ENCODE measurements at places on chromosomes 12 and 14. TPM values are rescaled to one million over a fixed set of nuclear protein-coding genes. Genes with fewer than 3 reads are reported as not detected.

The KRT77 gene
- total RNA-seq: not detected

The TAS2R31 gene
- total RNA-seq: 3.5 TPM

The MUCL1 gene
- total RNA-seq: not detected

The ST8SIA1 gene
- total RNA-seq: 0.53 TPM

The ACVRL1 gene
- total RNA-seq: 46.9 TPM

The SERPINA4 gene
- total RNA-seq: 0.26 TPM

- H3K36me3 ChIP-seq: no peaks in the 10 kb centered on the region
- no peaks in the 10 kb centered on the region for H3K27me3 ChIP-seq
- H3K4me3 ChIP-seq: no peak overlapping the region
- no peak overlapping the region for H3K27ac ChIP-seq
These were observed 123.9 kb downstream of the BRMS1L start for GRCh38 chr14:35949920-35950513.

DNA sequence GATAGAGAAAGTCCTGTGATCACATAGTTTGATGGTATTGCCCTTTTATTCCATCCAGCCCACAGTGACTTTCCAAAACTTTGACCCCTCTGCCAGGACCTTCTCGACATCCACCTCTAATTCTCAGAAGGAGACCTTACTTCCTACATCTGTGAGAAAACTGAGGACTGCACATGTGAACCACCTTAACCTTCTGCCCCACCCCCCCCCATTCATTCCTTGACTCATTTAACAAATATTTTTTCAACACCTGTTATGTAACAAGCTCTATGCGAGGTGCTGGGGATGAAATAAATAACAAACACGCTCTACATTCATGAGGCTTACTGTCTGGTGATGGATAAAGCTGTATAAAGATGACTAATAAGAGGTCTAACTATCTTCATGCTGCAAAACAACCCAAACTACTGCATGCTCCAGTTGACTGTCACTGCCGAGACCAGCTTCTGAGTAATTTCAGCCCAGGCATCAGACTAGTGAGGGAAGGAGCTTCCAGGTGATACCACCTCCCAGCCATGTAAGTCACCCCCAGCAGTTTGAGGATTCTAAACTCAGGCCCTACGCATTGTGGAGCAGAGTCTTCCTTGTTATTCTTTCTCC is 1.9 kb upstream of the HAL start:
- no peaks in the 10 kb centered on the region for H3K27me3 ChIP-seq
- peaks cover 14% of the 10 kb centered on the region for H3K36me3 ChIP-seq
- DNase-seq: no peak
- no peaks in the 10 kb centered on the region for H3K4me1 ChIP-seq
- no peak overlapping the region for H3K27ac ChIP-seq

- H3K4me1 ChIP-seq: peaks cover 17% of the 10 kb centered on the region
- H3K4me3 ChIP-seq: no peak overlapping the region
- peaks cover 2% of the 10 kb centered on the region for H3K36me3 ChIP-seq
- no peaks in the 10 kb centered on the region for H3K27me3 ChIP-seq
- no peak overlapping the region for H3K27ac ChIP-seq
These were observed 86.1 kb upstream of the DYNC1H1 start for GRCh38 chr14:101878211-101878821.

GRCh38 chr14:65414961-65415589 is 2.5 kb downstream of the FUT8 start:
- no peaks in the 10 kb centered on the region for H3K27me3 ChIP-seq
- DNase-seq: no peak
- H3K4me3 ChIP-seq: no peak overlapping the region
- no peak overlapping the region for H3K27ac ChIP-seq
- no peaks in the 10 kb centered on the region for H3K36me3 ChIP-seq

- H3K4me3 ChIP-seq: no peak overlapping the region
- no peak for DNase-seq
- H3K27ac ChIP-seq: no peak overlapping the region
These were observed 64.5 kb upstream of the GTF2A1 start for GRCh38 chr14:81285245-81285644.
